Cortex of kidney (tissue), 1 donor: ENCODE measurements at places on chromosomes 7 and 10.

DNA sequence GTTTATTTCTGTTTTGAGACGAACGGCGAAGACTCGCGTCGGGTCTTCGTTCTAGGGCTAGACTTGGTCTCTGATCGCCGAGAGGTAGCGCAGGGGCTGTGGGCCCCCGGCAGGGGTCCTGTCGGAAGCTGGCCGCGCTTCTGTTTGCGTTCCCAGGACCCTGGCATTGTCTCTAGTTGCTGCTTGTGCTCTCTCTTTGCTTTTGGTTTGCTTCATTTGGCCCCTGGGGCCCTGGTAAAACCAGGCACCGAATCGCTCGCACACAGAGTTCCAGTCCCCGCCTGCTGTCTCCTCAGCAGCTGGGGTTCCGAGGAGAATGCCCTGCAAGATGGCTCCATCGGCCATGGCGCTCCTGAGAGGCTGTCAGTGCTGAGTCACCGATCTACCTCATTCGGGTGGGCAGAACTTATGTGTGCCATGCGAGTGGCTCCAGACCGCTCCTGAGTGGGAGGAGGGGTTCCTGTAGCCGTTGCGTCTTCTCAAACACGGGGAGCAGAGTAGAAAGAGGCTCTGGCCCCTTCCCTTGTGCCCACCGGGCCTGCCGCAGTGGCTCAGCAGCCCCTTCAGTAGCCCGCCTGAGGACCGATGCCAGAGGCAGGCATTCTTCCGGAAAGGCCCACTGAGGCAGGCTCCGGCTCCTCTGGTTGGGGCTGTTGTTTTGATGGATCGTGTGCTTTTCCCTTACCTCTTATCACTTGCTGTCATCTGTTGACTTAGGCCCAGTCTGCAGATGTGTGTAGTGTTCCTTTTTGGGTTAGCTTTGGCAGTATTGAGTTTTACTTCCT, 826 bp downstream of the CHPF2 start:
- DNase-seq, result no peak

DNA sequence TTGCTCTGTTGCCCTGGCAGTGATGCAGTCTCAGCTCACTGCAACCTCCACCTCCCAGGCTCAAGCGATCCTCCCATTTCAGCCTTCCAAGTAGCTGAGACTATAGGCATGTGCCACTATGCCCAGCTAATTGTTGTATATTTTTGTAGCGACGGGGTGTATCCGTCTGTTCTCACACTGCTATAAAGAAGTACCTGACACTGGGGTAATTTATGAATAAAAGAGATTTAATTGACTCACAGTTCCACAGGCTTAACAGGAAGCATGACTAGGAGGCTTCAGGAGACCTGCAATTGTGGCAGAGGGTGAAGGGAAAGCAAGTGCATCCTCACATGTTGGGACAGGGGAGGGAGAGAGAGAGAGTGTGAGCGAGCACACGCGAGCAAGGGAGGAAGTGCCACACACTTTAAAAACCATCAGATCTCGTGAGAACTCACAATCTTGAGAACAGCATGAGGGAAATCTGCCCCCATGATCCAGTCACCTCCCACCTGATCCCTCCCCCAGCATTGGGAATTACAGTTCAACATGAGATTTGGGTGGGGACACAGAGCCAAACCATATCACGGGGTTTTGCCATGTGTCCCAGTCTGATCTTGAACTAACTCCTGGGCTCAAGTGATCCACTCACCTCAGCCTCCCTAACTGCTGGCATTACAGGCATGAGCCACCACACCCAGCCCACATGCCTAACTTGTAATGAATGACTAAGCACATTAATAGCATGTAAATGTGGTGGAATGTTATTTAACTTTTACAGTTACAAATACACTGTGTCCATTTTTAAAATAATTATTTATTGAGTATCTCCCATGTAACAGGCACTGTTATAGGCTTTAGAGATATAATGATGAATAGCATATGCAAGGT, 65.5 kb downstream of the RALA start:
- DNase-seq, result no peak

DNA sequence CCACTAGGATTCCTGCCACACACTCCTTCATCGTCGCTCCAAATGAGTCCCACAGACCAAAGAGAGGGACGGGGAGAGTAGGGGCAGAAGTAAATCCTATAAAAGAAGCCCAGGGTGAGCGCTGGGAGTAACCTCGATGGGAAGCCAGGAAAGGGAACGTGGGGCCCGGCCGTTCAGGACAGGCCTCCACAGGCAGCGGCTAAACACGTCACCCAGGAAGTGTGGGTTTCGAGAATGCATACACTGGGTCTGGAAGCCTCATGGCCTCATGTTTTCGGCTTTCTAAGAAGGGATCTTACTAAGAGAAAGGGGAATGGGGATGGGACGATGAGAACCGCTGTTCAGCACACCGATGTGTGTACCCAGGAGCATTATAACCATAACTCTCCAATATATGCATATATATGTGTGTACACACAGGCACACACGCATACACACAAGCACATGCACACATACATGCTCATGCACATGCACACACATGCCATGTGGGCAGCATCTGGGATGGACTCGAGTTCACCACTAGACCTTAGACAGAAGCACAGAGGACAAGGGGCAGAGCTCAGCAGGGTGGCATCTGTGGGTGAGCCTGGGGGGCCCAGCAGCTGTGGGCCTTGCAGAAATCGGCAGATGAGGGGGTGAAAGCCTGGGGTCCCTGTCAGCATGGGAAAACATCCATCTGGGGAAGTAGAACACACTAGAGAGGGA, 14.8 kb upstream of the CNPY1 start:
- DNase-seq, result no peak

GRCh38 chr10:88091490-88092061, 228.2 kb downstream of the PTEN start:
- no peak for DNase-seq

- DNase-seq, result no peak
These were observed 2.3 kb downstream of the FAM107B start for GRCh38 chr10:14772399-14772798.

GRCh38 chr10:66822801-66823200, 103.0 kb upstream of the LRRTM3 start:
- DNase-seq, result no peak

GRCh38 chr10:97763947-97764346, 7.9 kb downstream of the SFRP5 start:
- DNase-seq, result no peak

- no peak for DNase-seq
These were observed 21.2 kb downstream of the CYP3A4 start for GRCh38 chr7:99762680-99763327.

DNA sequence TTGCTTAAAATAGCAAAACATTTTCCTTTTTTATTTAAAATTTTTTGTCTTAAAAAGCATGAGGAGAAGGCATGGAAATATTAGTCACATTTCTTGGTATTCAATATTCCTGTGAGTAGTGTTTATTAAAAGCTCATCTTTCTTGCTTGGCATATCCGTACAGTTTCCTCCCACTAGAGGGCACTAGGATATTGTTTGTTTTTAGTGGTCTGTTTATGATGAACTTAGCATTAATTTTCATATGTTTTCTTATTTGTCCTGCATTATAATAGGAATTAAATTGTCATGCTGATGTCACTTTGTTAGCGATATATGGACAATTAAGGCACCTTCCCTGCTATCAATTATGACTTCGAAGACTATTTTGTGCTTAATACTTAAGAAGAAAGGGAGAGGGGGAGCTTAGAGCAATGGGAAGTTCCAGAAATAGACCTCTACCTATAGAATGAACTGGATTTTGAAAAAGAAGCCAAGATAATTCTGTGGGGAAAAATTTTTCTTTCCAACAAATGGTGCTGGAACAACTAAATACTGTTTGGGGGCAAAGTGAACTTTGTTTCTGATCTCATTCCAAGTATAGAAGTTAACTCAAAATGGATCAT, 91.0 kb upstream of the STRIP2 start:
- no peak for DNase-seq

DNA sequence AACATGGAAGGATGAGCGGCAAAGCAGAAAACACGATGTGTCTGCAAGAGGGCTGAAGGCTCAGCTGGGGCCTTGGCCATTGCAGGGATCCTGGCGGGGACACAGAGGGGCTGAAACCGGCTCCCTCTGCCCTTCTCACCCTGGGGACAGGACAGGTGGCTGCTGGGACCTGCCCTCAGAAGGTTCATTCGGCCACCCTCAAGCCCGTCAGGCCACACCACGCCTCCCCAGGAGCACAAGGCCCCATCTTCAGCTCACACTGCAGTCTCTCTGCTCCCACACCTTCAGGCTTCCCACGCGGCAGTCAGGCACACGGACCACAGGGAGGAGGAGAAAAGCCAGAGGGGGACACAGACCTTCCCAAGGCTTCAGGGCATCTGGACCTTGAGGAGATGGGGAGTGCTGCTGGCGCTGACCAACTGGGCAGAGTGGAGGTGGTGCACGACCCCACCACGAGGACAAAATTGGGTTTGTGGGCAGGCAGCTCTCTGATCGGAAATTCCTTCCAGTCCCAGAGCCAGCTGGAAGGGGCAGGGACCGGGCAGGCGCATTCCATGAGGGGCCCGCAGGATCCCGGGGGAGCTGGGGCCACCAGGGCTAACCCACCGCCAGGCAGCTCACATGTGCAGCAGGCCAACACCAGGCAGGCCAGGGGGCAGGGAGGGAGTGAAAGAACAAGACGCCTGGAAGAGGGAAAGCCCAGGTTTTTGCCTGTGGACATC, 104.0 kb downstream of the MAD1L1 start:
- DNase-seq, result no peak

GRCh38 chr7:1537535-1538412, 7.3 kb downstream of the MAFK start:
- no peak for DNase-seq

GRCh38 chr10:63106111-63106755, 26.9 kb upstream of the NRBF2 start:
- no peak for DNase-seq

DNA sequence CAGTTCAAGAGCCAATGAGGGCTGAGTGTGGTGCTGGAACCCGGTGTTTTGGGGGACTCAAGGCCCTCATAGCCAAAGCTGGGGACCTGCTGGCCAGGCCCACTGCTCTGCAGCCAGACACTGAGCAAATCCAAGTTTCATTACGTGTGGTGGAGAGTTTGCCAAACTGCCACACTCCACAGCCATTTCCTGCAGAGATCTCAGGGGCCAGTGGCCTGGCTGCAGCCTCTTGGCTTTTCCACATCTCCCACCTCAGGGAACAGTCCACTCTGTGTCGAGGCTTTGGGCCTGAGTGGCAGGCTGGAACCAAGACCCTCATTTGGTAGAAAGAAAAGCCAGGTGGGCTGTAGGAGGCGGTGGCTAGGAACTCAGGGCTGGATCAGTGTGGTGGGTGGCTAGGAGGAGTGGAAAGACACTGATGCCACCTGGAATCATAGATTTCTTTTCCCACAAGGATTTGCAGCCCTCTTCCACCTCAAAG, 3.2 kb downstream of the HOXA11 start:
- no peak for DNase-seq

GRCh38 chr7:94999069-94999351, 91.6 kb downstream of the PPP1R9A start:
- no peak for DNase-seq

DNA sequence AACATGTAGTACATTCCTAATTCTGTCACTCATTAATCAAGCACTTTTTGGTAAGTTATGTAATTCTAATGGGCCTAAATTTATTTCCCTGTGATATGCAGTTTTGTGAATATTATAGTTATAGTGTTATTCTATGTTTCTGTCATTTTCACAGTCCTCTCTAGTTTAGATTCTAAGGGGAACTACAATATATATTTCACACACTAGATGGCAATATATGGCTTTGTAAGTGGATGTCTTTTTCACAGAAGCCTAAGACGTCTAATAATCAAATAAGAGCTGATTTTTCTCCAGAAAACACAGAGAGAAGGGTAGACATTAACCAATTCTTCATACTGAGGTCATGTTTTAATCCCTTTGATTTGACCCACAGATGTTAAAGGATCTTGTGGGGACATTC, 18.0 kb downstream of the RNLS start:
- no peak for DNase-seq

- no peak for DNase-seq
These were observed 163.6 kb downstream of the DOCK4 start for GRCh38 chr7:112042631-112043030.

DNA sequence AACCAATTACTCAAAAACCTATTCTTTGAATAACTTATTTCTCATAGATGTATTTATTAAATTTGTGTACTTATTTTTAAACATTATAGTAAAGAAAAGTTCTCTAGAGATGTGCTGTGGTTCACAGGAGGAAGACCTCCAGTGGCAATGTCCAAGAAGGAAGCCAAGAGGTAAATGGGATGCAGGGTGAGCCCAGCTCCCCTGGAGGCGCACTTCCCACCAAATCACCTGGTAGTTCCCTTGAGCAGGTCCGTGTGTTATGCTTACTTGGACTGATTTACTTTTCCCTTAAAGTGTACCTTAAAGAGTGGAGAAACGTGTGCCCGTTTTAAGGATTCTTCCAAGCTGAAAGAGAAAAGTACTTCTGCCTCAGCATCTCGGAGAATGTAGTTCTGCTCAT, 55.3 kb downstream of the PAXIP1 start:
- no peak for DNase-seq

- no peak for DNase-seq
These were observed 1.3 kb upstream of the CUL1 start for GRCh38 chr7:148697256-148698006.

DNA sequence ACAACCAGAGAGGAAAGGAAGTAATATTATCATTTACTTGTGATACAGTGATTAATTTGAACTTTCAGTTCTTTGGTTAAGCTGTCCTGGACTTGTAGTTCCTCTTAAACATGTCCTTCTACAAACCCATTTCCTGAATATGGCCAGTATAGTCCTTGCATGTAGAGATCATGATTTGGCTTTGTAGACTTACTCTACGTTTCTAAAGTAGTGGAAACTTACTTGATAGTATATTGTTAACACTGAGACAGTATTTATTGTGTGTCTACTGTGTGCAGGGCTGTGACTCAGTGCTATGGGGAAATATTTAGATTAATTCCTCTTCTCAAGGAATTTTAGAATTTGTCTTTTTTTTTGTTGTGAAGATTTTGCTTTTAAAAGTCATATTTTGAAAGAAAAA, 109.5 kb downstream of the NRF1 start:
- DNase-seq, result no peak

DNA sequence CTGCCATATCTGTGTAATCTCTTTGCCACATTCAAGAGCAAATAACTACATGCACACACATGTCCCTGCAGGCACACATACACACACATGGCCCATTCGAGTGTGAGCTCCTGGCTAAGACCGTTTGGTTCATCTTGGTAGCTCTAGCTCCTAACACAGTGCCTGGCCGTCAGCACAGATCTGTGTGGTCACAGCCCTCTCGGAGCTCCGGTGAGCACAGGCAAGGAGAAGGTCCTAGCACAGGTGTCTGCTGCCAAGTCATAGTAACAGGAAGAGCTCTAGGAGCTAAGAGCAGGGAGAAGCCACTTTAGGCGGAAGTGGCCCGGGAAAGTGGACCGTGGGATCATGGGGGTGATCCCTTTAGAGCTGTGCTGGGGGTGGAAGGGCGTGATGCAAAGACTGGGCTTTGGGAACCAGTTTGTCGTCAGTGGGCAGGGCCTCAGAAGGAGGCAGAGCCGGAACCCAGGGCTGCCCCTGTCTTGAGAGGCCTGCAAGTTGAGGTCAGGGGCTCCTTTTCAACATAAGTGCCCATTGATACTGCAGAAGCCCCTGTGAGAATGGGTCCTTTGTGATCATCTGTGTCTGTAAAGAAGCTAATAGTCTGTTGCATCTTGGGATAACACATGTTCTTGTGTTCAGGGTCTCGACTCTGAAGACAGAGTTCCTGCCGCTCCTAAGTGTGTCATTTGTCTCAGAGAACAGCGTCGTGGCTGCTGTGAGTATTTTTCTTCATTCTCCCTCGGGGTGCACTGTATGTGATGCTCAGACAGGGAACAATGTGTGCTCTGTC, 16.6 kb upstream of the ARPC1B start:
- no peak for DNase-seq

- no peak for DNase-seq
These were observed 10.4 kb upstream of the EIF3A start for GRCh38 chr10:119090968-119091367.

- no peak for DNase-seq
These were observed 3.5 kb downstream of the RASSF4 start for GRCh38 chr10:44962870-44963738.
